ENCODE measurements at places on chromosomes 11 and 22.
A peak's percentile ranks its signal among the peaks of the same experiment; 100 is the strongest.

GRCh38 chr22:39248254-39248653, 3.5 kb upstream of the PDGFB start:
- DNase-seq: no peak

- no peak for DNase-seq
These were observed 1.4 kb downstream of the SIK2 start for GRCh38 chr11:111603611-111604130.

- DNase-seq: no peak
These were observed 9.7 kb downstream of the USP2 start for GRCh38 chr11:119371778-119372182.

DNA sequence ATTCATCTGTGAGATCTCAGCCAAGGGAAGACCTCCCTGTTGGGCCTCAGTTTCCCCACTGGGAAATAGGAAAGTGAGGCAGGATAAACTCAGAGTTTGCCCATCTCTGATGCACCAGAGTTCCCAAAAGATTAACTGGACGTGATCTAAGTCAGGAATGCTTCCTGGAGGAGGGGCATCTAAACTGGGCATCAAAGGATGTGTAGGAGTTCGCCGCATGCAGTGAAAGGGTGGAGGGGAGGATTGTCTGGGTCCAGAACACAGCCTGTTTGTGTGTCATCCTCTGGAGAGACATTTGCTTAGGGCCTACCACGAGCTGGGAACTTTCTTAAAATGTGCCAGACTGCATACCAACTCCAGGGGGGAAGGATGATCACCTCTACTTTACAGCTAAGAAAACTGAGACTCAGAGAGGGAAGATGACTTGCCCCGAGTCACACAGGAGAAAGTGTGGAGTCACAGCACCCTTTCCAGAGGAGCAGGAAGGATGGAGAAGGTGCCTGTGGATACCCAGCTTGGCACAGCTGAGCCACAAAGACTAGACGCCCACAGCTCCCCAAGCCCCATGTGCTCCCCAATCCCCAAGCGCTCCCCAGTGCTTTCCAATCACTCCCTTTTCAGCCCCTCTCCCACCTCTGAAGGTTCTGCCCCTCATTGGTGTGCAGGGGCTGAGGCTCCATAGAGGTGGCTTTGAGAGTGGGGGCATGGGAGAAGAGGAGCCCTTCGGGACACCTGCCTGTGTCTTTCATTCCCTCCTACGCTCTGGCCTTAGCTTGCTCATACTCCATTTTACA, 50.1 kb downstream of the MN1 start:
- no peak for DNase-seq

GRCh38 chr11:100908746-100909145, 220.9 kb downstream of the PGR start:
- DNase-seq: no peak

DNA sequence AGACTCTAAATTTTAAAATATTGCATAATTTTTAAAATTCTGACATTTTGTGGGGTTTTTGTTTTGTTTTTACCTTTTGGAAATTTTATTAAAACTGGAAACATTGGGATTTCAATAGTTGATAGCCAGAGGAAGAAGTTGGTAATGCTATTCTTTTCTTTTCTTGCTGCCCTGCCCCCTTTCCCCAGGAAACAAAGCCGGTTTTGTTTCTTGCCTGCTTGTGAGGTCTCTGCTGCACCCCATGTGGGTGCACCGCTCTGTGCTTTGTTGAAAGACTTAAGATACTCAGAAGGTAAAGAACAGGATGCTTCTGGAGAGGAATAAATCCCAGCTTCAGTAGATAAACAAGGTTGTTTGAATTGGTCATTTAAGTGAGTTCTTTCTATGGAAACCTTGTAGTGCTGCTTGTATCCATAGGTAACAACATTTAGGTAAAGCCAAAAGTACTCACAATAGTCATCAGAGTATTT, 87.5 kb downstream of the YAP1 start:
- peak; percentile 67 for DNase-seq

All from WTC11 (cell line).